ENCODE measurements at places on chromosomes 13 and 19.
A peak's percentile ranks its signal among the peaks of the same experiment; 100 is the strongest.

DNA sequence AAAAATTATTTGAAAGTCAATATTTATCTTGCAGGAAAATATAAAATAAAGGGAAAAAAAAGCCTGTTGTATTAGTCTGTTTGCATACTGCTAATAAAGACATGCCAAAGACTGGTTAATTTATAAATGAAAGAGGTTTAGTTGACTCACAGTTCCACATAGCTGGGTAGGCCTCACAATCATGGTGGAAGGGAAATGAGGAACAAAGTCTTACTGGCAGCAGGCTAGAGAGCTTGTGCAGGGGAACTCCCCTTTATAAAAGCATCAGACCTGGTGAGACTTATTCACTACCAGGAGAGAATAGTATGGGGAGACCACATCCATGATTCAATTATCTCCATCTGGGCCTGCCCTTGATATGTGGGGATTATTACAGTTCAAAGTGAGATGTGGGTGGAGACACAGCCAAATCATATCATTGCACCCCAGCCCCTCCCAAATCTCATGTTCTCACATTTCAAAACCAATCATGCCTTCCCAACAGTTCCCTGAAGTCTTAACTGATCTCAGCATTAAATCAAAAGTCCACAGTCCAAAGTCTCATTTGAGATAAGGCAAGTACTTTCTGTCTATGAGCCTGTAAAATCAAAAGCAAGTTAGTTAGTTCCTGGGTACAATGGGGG, 1416.5 kb upstream of the SPRY2 start:
- DNase-seq, result no peak

DNA sequence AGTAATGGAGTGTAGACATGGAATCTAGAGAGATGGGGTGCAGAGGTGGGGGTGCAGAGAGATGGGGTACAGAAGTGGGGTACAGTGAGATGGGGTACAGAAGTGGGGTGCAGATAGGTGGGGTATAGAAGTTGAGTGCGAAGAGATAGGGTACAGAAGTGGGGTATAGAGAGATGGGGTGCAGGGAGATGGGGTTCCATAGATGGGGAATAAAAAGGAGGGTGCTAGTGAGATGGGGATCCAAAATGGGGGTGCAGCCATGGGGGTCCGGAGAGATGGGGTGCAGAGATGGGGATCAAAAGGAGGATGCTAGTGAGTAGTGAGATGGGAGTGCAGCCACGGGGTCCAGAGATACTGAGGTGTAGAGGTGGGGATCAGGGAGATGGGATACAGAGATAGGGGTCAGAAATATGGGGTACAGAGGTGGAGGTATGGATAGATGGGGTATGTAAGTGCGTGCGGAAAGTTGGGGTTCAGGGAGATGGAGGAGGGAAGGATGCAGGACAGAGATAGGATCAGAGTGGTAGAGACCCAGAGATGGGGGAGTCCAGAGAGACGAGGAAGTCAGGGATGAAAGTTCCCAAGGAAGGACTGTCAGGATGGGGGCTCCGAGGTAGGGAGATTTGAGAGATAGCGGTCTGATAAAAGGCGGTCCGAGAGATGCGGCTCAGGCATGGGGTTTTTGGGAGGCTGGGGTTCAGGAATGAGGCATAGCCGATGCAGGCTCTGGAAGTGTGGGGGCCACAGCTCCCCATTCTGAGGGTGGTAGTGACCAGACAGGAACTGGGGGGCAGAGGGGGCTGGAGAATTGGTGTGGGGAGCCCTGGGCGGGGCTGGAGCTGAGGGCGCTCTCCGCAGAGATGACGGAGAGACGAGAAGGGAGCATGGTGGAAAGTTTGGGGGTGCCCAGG, 3.4 kb downstream of the PALM3 start:
- no peak for DNase-seq

DNA sequence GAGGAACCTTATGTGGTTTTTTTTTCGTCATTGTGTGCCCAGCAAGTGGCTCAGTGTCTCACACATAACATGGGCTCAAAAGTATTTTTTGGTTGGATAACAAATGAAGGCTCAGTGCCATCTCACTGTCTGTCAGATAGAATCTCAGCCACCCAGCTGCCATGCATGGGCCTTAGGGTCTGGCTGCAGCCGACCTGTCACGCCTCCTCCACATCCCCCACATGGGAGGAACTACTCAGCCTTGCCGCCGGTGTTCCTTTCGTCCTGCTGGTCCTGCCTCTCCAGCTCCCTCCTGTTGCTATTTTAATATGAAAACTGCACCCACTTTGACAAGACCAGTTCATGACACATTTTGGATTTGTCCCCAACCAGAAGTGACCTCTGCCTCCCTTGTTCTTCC, 121.2 kb downstream of the SHISA2 start:
- DNase-seq, result no peak

DNA sequence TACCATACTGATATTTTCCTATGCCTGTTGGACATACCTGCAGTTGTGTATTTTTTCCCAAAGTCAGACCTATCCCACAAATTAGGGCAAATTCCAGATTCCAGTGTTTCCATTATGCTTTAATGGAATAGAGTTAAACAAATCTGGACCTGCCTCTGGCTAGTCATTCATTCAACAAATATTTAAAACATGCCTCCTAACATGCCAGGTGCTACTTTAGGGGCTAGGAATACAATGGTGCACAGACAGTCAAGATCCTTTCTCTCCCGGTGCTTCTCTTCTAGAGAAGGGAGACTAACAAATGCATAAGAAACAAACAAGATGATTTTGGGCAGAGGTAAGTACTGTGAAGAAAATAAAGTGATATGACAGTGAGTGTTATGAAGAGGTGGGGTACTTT, 7.5 kb upstream of the WDFY2 start:
- DNase-seq, result no peak

DNA sequence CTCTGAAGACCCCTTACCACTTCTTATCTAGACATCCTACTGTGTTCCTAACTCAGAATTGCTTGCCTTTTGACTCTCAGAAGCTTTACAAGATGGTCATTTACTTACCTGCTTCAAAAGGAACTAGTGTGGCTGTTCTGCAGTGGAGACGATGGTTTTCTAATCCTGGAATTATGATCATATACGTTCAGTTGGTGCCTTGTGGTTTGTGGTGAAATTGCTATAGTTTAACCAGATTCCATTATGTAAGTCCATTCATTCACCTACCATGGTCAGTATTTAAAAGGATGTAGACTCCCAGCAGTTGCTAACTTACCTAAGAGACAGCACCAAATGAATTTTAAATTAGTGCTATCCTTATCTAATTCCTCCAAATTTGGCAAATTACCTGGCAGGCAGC, 210.9 kb downstream of the SHISA2 start:
- no peak for DNase-seq

DNA sequence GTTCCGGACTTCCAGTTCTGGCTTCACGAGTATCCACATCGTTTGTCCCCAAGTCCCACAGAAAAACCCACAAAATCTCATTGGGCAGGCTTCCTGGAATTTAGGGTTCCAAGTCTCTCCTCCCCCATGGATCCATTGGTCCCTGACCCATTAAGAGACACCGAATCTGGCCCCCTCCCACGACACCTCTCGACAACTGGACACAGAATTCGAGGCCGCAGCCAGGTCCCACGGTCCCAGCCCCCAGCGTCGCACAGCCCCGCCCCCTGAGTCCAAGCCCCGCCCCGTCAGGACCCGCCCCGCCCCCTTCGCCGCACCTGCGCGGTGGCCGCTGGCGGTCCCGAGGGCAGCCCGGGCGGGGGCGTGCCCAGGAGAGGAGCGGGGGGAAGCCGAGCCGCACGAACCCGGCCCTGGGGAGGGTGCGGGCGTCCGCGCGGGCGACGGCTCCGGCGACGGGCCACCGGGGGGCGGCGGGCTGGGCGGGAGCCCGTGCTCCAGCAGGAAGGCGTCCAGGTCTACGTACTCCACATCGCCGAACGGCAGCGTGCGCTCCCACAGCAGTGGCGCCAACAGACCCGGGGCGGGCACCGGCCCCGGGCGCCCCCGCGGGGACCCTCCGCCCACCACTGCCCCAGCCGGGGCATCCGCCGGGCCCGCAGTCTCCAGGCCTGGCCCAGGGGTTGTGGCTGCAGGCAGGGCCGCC, 1.8 kb downstream of the DBP start:
- peak; percentile 86 for DNase-seq

GRCh38 chr13:101624981-101625380, 172.5 kb downstream of the ITGBL1 start:
- no peak for DNase-seq

GRCh38 chr13:102846261-102847015, 606 bp downstream of the ERCC5 start:
- peak; percentile 69 for DNase-seq

DNA sequence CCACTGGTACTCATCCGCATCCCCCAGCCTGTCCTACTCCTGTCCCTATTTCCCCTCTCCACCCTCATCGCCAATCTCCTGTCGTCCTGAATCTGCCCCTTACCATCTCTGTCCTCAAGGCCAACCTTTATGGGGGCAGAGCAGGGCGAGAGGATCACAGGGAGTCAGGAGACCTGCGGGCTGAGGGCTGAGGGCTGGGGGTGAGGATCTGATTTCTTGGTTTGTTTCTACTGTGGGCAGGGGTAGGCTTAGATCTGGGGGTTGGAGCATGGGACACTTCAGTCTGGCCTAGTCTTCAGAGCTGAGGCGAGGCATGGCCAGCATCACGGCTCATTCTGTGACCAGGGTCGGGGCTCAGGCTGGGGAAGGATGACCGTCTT, 16.5 kb upstream of the ERCC1 start:
- no peak for DNase-seq

DNA sequence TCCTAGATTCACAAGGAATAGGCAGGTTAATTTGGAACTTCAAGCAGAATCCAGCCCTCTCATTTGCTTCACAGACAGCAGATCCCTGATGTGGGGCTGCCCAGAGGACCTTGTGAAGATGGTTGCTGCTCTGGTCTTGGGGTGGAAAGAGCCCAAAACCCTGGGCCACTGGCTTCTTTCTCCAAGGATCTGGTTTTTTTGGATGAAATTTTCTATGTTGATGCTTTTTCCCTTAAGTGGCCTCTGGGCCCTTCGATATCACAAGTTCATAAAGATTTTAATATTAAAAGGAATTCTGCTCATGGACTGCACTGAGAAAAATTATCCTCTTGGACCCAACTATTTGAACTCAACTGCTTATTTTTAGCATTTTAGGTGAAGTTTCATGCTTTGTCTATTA, 421.1 kb downstream of the KLF5 start:
- DNase-seq, result no peak
